ENCODE measurements at places on chromosomes 4 and X.
A peak's percentile ranks its signal among the peaks of the same experiment; 100 is the strongest.

GRCh38 chrX:51144828-51145442 lies 187.7 kb upstream of the NUDT10 start:
- peak; percentile 3 for DNase-seq

DNA sequence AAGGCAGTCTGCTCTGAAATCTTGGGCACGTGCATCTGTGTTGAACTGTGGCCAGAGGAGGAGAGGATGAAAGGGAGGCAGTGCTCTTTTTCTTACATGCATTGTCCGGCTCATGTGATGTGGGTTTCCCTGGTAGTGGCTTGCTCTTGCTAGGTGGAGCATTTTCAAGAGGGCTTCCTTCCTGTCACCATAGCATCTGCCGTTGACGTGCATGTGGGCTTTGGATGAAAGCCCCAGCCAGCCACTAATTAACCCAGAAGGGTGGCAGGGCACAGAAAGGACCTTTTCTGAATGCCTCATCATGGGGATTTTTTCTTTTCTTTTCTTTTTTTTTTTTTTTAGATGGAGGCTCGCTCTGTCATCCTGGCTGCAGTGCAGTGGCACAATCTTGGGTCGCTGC lies 121.3 kb downstream of the GPR143 start:
- no peak for DNase-seq

GRCh38 chrX:6021316-6022091 lies 207.2 kb downstream of the NLGN4X start:
- no peak for DNase-seq

DNA sequence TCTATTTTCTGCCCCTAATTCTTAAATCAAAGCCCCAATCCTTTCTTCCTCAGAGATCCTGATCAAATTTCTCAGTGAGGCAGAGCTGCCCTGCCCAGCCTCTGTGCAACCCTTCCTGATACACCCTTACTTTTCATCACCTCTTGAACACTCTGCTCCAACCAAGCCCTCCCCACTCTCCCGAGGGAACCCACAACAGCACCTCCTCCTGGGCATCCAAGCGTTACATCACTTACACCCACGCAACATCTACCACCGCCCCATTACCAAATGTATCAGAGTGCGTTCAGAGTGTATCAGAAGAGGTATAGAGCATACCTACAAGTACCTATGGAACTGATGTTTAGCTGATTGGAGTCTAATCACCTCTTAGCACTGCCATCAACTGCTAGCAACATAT lies 186.5 kb downstream of the RAP1GDS1 start:
- DNase-seq: no peak

- DNase-seq: no peak
Observed at GRCh38 chr4:81494031-81494431, 22.3 kb upstream of the RASGEF1B start.

DNA sequence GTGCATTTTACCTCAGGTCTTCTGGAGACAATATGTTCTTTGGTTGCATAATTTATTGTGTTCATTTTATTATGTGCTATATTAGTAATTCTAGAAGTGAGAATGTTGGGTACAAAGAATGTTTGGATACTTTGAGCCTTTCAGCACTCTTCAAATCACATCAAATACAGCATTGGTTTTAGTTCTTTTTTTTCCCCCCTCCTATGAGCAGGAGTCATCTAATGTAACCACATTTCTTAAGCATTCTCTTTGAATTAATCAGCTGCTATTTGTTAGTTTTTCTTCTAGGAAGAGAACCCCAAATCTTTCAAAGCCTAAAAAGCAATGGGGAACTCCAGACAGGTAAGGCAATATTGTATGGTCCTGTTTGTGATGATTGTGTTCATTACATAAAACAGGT lies 46.7 kb downstream of the ARL9 start:
- no peak for DNase-seq

- DNase-seq: no peak
Observed at GRCh38 chr4:157776930-157777528, 395.8 kb downstream of the GASK1B start.

DNA sequence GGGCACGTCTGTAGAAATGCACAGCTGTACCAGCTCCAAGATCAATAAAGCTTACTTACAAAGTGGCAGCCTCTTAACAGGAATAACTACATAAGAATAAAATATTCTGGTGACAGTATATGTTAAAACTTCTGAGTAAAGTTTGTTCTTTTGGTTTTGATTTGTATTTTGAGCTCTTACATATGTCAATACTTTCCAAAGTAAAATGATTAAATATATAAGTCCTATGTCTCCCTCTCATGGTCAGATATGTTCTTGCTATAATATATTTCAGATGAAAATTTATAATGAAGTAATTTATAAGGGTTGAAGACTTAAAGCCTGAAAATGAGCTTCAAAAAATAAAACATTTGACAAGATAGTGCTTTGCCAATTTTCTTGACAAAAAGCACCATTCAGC lies 254.4 kb downstream of the NPFFR2 start:
- DNase-seq: no peak

- DNase-seq: no peak
Observed at GRCh38 chr4:82951196-82951595, 50.7 kb downstream of the THAP9 start.

DNA sequence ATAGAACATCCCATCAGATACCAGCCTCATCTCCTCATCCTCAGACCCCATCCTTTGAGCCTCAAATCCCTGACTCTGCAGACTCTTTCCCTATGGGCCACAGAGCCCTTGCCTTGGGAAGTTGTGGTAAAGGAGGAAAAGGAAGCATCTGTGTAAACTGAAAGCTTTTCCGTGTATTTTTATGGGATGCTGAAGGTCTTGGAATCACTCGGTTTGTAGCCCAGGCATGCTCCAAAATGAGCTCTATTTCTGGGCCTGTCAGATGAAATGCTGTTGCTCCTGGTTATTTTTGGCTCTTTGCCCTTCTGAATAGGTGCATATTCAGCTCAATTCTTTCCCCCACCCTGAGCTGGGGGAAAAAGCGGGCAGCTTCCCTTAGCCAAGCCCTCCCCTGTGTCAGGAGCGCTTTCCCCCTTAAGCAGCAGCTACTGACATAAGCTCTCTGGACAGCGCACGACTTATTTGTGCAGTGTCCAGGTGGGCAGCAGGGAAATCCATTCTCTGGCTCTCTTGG lies 5.0 kb upstream of the SEL1L3 start:
- no peak for DNase-seq
